ENCODE measurements at places on chromosomes 16 and 17.

- no peak for DNase-seq
Measured at GRCh38 chr17:61442878-61443474, 9.2 kb upstream of the TBX4 start.

DNA sequence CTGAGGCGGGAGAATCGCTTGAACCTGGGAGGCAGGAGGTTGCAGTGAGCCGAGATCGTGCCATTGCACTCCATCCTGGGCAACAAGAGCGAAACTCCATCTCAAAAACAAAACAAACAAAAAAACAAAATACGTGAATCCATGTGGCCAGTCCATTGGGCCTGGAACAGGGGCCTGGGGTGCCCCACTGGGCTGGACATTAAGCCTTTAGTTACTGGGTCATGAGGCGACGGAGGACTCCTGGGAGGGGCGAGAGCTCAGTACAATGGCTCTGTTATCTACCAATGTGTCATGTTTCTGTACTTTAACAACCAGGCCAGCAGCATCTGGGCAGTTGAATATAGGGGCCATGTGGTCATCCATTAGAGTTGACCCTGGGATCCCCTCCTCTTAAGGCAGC lies 18.9 kb upstream of the CLEC18A start:
- no peak for DNase-seq

- no peak for DNase-seq
Measured at GRCh38 chr17:79399610-79400144, 211.2 kb downstream of the RBFOX3 start.

DNA sequence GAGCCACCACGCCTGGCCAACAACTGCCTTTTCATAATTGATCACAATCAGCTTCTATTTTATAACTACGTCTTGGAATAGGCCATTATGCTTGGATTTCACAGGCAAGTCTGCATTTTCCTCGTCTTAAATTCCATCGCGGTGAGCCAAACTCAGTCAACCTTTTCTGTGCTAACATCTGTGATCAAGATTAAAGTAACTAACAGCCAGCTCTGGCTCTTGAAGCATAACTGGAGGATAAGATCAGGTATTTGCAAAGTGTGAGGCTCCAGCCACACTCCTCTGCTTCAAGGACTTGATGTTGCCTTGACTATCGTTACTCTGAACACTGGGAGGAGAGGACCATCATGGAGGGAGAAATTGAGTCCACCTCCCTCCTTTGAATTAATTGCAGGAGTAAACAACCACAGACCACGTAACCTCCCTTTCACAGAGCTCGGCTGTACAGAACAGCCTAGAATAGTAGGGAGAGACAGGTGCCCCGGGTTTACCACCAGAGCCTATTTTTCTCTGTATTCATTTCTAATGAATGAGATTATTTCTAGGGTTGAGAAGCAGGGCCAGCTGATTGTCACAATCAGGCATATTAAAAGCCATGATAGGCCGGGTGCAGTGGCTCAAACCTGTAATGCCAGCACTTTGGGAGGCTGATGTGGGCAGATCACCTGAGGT lies 143.0 kb downstream of the XYLT1 start:
- DNase-seq, result no peak

DNA sequence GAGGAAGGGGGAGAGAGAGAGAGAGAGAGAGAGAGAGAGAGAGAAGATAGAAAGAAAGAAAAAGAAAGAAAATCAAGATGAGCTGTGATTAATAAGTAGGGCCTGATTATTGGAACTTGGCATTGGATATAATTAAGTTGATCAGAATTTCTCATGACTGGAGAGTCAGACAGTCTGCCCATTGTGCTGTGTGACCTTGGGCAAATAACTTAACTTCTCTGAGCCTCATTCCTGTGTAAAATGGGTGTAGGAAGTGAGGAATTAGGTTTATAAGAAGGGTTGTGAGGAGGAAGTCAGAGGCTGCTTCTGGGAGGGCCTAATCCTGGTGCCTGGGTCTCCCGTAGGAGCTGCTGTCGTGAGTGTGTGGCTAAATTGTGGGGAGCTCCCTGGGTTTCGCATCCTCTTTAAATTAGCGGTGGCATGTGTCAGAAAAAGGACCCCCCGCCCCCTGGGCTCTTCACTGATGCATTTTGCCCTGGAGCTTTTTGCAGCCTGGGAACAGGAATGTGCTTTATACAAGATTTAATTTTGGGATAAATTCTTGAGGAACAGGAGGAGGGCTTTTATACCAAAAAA lies 76.0 kb downstream of the CMIP start:
- DNase-seq, result no peak

- no peak for DNase-seq
Measured at GRCh38 chr17:73798111-73798748, 154.0 kb upstream of the SDK2 start.

DNA sequence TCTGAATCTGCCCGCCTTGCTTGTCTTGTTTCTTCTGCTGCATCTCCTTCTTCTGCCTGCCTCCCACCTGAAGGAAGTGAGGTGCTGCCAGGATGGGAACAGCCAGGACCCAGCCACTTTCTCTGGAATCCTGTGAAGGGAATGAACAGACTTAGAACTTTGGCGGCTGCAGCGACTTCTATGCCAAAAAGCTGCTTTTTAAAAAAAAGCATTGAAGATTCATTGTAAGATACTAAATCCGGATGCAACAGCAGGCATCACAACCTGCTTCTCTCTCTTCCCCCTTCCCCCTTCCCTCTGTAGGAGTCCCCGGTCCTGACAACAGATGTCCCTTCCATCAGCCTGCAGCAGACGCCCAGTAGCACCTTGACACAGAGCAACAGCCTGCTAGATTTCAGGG lies 176.3 kb downstream of the HS3ST4 start:
- no peak for DNase-seq

GRCh38 chr16:15747937-15748336 lies 97.9 kb downstream of the NDE1 start:
- DNase-seq, result no peak

- DNase-seq, result no peak
Measured at GRCh38 chr16:85082173-85083050, 29.9 kb downstream of the CIBAR2 start.

GRCh38 chr16:86355951-86356350 lies 154.4 kb upstream of the FOXF1 start:
- no peak for DNase-seq

GRCh38 chr16:12021578-12022253 lies 45.2 kb downstream of the SNX29 start:
- no peak for DNase-seq

DNA sequence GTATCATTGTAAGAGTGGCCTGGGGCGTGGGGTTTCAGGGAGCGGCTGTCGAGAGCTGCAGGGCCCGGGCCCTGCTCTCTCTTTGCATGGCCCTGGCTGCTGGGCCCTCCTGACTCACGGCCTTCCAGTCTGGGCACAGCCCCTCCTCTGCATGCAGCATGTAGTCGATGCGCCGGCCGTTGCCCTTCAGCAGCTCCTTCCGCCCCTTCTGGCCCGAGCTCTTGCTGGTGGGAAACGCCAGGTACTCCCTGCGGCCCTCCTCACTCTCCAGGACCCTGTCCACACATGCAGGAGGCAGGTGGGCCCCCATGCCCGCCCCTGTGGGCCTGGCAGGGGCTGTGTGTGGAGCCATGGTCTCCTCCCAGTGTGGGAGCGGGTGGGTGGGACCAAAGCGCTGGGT lies 50.7 kb downstream of the PRMT7 start:
- no peak for DNase-seq

DNA sequence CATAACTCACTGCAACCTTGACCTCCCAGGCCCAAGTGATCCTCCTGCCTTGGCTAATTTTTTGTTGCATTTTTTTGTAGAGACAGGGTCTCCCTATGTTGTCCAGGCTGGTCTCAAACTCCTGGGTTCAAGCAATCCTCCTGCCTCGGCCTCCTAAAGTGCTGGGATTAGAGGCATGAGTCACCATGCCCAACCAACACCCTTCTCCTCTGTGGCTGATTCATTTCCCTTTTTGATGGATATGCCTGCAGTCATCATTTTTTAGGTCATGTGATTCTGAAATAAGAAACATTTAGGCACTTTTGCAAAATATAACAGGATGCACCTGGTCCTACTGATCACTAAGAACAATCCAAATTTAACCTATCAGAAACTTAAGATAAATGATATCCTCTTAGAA lies 44.0 kb upstream of the YPEL2 start:
- DNase-seq, result no peak

GRCh38 chr16:84931107-84931494 lies 80.2 kb downstream of the ZDHHC7 start:
- DNase-seq, result no peak

DNA sequence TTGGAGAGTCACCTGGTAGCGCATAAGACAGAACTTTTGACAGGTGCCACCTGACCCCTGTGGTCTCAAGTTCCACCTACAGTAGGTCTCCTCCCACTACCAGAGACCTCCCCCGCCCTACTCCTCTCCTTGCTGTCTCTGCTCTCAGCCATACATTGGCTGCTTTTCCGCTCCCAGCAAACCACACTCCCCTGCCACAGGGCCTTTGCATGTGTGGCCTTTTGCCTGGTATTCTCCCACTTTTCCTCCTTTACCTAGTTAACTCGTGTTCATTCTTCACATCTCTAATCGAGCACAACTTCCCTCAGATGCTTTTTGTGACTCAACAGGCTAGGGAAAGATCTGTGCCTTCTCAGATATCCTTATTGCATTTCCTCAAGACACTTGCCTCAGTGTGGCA lies 218.3 kb upstream of the EEF2KMT start:
- DNase-seq, result no peak

GRCh38 chr16:11253009-11253994 lies 2.7 kb downstream of the SOCS1 start:
- DNase-seq, result peak; percentile 81

DNA sequence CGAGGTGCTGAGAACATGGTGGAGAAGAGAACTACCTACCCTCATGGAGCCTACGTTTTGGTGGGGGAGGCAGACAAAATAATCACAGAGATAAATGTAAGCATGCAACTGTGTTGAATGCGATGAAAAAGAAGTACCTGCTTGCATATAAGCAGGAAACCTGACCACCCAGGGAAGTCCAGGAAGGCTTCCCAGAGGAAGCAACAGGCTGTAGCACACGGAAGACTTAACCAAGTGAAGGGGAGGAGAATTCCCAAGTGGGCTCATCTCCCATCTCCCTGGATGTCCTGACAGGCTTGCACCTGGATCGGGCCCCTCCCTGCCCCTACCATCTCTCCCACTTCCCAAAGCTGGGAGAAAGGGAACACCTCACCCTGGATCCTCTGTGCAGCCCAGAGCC lies 2.0 kb downstream of the SCRN2 start:
- no peak for DNase-seq

GRCh38 chr16:73670836-73671820 lies 623.2 kb upstream of the ZFHX3 start:
- no peak for DNase-seq

DNA sequence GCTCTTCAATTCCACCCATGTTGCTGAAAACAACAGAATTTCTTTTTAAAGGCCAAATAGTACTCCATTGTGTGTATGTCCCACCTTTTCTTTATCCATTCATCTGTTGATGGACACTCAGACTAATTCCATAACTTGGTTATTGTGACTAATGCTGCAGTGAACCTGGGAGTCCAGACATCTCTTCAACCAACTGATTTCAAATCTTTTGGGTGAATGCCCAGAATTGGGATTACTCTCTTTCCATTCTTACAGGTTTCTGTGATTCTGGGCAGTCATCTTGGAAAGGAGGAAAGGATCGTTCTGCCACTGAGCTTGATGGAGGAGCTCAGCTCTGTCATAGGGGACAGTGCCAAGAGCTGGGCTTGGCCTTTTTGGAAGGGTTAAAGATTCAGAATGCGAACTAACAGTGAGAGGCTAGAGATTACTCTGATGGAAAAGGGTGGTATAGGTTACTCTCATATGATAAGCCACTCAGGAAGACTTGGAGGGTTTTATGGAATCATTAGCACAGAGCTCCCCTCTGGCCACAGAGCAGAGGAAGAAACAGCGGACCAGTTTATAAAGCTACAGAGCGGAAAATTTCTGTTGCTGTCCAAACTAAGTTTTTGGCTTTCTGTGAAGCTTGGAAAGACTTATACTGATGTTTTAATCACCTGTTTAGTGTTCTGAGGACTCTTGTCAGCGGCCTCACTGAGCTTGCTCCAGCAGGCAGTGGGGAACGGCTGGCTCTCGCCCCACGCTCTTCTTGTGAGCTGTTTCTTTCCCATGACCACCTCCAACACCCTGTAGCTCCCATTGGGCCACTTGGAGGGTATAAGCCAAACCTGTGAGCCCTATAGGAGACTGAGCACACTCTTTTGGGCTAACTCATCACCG lies 48.3 kb downstream of the HIC1 start:
- DNase-seq, result no peak

GRCh38 chr17:48577946-48578615 lies at the start of gene HOXB4:
Gene HOXB4, minus strand, starts transcription at chr17:48578350. Its CDS starts 31 bp downstream, at chr17:48578319.
- DNase-seq, result peak; percentile 77

- no peak for DNase-seq
Measured at GRCh38 chr16:76816475-76816874, 374.5 kb upstream of the MON1B start.

GRCh38 chr16:11066261-11066870 lies 122.0 kb downstream of the CLEC16A start:
- no peak for DNase-seq

DNA sequence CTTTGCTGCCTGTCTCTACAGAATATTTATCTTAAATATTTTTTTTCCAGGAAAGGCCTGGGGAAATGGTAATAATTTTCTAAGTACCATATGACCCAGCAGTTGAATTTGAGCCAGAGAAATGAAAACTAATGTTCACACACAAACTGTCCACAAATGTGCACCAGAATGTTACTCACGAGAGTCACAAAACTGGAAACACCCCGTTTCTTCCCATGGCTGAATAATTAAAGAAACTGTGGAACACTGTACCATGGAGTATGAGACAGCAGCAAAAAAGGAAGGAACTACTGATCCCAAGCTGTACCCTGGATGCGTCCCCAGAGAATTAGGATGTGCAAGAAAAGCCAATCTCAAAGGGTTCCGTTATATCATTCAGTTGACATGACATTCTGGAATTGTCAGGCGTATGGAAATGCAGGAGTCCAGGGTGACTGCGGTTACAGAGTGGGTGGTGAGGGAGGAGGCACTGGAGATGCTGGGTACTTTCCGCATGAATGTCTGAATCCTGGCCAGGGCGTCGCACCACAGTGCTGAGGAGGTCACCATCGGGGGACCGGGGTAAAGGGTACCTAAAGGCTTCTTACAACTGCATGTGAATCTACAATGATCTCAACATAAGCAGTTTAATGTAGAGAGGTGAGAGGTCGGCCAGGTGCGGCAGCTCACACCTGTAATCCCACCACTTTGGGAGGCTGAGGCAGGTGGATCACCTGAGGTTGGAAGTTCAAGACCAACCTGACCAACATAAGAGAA lies 34.5 kb downstream of the USP22 start:
- DNase-seq, result no peak

Measured in activated CD8-positive, alpha-beta memory T cell treated with anti-CD3 and anti-CD28 coated beads, Interleukin-2, amount 50 U/mL, for 48 hours (primary cell).